T-helper 22 cell (primary cell): ENCODE measurements at places on chromosomes 1 and 21.

DNA sequence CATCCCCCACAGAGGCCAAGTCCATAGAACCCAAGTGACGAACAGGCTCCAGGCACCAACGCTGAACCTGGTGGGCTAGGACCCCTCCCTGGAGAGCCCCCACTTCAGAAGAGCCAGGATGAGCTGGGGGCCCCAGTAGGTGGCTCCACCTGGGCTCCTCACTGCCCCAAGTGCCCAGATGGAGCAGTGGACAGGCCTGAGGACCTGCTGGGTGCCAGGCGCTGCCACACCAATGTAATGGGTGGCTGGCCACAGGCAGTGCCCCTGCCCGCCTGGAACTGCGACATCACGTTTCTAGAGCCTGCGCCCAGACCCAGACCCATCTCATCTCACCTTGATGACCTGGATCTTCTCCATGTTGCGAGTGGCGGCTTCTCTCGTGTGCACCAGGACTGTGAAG, 5.6 kb downstream of the MAD2L2 start:
- DNase-seq, result no peak

DNA sequence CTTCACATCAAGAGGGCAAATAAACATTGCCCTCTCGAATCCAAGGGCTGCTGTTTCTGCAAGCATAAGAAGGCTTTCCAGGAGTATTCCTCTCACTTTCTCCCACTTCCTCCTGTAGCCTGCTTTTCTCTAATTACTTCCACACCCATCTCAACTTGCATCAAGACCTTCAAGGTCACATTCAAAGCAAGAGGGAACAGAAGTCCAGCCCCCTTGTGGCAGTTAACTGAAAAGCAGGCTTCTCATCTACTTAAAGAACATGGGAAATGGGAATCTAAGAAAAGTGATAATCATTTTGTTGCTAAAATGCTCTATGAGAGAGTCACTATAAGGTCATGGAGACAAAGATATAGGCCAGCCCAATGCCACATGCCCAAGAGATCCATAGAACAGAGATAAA, 874.4 kb downstream of the KCNT2 start:
- DNase-seq, result no peak

- no peak for DNase-seq
These were observed 6.0 kb downstream of the KRTAP19-7 start for GRCh38 chr21:30555095-30555494.

DNA sequence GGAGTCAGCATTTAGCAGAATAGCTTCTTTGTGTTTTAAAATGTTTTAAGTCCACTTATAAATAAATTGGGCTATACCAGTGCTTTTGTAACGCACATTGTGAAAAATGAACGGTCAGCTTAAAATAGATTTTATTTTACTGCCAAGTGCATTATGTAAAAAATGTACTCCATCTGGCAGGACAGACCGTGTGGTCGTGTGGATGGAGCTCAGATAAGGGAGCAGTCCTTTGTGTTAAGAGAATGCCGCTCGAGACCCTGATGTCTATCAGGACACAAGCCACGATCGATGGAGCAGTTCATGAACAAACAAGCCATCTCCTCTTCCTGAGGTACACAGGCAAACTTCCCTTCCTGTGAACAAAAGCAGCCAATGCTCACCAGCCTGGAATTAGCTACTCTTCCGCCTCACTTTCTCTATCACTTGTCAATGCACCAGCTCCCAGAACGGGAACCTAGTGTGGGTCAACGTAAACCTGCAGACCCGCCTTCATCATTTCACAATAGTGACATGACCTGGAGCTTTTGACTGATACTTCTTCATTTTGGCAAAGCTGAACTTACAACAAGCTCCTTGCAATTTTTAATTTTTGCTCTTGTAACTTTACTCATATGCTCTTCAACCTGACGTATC, 243.5 kb downstream of the TGFB2 start:
- no peak for DNase-seq

DNA sequence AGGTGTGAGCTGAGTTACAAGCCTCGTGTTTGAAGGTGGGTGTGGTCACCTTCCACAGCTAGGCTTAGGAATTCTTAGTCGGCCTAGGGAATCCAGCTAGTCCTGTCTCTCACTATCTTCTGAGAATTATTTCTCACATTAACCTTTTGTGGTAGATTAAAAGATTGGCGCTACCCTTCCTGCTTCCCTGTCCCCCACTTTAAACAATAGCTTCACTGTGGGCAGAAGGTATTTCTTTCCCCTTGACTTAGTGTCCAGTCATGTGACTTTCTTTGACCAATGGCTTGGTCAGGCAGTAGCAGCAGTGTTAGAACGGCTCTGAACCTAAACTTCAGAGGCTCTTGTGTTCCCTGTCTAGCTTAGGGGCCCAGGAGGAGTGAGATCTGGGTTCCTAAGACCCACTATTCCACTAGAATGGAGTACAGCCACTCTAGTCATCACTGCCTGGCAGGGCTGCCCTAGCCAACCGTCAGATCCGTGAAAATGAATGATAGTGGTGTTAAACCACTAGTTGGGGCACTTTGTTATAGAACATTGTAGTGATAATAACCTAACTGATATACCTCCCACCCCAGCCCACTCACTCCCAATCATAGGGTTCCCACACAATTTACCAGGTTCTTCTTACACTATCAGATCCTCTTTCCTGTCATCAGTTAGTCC, 13.9 kb upstream of the C1orf141 start:
- no peak for DNase-seq

DNA sequence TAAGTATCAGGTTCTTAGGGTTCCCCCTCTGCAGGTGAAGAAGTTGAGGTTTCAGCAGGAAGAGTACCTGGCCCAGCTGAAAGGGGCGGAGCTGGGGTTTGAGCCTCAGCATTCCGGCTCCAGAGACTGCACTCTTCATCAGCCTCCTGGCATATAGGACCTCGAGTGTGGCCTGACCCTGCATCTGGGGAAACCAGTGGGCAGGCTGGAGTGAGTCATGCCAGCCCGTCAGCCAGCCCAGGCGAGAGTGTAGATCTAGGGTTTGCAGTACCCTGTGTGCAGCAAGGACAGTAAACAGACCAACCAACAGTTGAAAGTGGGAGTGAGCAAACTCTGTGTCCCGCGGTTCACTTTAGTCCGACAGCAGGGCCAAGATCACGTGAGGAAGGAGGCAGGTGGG, 14.1 kb downstream of the MFSD2A start:
- no peak for DNase-seq

- peak; percentile 36 for DNase-seq
These were observed 941 bp upstream of the IFI16 start for GRCh38 chr1:159008744-159009188.
